NCI-H2081 (cell line): ENCODE measurements at places on chromosomes 12 and 14.

DNA sequence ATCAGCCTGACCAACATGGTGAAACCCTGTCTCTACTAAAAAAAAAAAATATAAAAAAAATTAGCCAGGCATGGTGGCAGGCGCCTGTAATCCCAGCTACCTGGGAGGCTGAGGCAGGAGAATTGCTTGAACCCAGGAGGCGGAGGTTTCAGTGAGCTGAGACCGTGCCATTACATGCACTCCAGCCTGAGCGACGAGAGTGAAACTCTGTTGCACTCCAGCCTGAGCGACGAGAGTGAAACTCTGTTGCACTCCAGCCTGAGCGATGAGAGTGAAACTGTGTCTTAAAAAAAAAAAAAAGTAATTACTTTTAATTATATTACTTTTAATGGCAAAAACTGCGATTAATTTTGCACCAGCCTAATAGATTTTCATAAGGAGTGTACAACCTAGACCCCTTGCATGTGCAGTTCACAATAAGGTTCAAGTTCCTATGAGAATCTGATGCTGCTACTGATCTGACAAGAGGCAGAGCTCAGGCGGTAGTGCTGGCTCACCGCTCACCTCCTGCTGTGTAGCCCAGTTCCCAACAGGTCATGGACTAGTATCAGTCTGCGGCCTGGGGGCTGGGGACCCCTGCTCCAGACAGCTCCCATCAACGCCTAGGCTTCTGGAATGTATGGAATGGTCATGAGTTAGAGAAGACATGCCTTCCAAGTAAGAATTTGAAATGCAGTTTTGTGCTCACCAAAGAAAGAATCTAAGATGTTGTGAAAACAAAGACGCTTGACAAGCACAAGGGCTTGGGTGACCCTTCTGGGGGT lies 10.1 kb downstream of the LTB4R start:
- no peak for DNase-seq

- DNase-seq = no peak
Observed at GRCh38 chr12:100258127-100258526, 8.8 kb downstream of the DEPDC4 start.

- DNase-seq = peak; percentile 3
Observed at GRCh38 chr14:22560662-22561365, 28.2 kb downstream of the DAD1 start.

DNA sequence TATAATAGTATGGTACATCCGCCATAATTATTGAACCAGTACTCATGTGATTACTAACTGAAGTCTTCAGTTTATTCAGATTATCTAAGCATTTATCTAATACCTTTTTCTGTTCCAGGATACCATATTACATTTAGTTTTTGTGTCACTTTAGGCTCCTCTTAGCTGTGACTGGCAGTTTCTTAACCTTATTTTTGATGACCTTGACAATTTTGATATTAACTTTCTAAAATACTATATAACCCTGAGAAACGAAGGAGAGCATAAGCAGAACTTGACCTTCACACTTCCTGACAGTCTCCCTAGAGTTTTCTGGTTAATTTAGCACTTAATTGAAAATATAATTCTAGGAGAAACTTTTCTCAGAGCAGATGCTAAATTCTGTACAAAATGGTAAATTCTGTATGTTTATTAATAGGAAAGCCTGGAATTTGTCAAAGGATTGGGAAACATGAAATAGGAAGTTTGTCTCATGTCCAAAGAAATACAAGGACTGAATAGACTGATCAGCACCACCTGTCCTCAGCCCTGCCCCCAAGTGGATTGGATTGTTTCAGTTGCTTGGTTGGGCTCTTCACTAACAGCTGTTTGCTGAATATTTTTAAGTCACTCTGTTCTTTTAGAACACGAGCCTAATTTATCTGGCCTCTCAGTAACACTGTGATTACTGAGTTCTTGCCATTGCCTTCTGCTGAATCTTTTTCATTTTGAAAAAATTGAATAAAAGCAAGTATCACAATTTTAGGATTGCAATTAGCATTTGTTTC lies 6.0 kb downstream of the BICDL1 start:
- DNase-seq = no peak

DNA sequence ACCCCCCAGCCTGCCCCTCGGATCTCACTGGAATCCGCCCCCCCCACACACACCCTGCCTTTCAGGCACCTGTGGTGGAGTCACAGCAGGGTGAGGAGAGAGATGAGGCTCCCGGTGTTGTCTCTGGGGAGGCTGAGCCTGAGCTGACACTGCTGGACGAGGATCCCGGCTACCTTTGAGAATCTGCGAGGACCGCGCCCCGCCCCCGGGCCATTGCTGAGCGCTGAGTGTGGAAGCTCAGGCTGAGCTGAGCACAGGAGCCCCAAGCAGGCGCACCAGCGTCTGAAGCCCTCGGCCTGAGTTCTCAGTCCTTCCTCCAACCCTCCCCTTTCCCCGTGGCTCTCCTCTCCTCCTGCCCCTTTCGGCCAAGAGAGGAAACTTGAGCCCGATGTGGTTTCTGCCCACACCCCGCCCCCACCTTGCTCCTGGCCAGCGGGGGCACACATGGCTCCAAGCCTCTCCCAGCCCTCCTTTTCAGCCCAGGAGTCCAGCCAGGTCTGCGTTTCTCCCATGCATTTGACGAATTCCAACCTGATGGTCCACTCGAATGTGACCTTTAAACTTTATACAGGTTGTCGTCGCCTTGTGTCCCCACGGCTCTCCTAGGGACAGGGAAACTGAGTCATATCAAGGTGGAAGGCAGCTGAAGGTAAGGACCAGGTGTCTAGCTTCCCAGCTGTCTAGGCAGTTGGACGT lies at the start of gene NFE2:
Gene NFE2, minus strand, starts transcription at position 284 of the 696 bp plus-strand sequence. CDS start 5,767 bp downstream, outside the sequence.
- no peak for DNase-seq

DNA sequence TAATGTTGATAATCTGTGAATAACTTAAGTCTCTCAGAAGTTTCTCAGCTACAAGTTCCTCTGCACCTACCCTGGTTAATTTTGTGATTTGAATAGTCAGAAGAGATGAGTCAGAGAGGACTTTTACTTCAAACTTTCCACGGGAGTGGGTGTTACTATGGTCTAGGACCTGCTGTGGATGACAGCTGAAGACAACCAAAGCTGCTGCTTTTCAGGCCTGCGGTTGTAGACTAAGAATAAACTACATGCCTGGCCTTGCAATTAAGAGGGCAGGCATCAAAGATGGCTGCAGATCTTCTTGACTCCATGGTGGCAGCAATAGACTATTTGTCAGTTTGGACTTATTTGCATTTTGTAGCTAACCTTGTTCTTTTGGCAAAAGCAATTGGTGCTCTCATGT lies 227.1 kb upstream of the KRR1 start:
- no peak for DNase-seq

GRCh38 chr14:34322940-34323418 lies 139.1 kb downstream of the SPTSSA start:
- DNase-seq = peak; percentile 66

DNA sequence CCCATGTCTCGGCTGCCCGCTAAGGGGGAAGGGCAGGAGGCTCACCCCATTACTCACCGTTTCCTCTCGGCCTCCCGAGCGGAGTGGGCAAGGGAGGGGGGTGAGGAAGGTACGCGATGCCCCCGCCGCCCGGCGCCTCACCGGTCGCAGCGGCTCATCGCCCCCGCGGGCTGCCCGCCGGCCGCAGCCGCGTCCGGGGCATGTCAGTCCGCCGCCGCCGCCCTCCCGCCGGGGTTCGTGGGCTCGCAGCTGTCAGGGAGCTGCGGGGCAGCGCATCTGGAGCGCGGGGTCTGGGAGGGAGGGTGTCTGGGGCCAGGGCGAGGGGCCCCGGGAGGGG lies 461 bp downstream of the SLC8A3 start:
- DNase-seq = no peak

- DNase-seq = no peak
Observed at GRCh38 chr12:599756-600155, 63.5 kb downstream of the NINJ2 start.

DNA sequence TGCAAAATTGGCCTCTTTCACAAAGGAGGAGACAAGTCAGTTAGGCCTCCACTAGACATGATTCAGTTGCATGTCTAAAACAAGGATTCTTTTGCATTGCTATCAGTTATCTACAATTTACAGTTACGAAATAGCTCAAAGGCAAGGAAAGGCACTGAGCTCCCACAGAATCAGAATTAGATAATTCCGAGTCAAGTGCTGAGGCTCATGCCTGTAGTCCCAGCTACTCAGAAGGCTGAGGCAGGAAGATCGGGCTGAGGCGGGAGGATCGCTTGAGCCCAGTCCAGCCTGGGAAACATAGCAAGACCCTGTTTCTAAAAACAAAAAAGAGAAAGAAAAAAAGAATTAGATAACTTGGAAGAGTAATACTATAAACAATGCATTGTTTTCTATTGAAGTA lies 12.3 kb upstream of the RTRAF start:
- DNase-seq = no peak

DNA sequence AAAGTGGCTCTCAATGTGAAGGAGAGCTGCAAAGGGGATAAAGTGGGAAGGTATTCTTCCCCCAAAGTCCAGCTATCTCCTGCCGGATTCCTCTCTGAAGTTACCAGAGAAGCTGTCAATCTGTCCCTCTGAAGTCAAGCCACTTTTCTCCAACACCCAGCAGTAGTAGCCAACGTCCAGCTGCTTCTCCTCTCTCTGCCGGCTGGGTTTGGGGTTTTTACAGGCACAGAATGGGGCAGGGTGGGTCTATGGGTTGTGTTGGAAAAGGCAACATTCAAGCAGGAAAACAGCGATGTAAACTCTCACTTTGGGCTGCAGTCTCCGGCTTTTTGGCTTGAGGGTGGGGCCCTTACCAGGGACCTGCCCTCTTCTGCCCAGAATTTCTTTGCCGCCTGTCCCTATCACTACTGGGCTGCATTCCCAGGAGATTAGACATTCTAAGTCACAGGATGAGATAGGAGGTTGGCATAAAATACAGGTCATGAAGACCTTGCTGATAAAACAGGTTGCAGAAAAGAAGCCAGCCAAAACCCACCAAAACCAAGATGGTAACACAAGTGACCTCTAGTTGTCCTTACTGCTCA lies 16.3 kb downstream of the CAPZA3 start:
- no peak for DNase-seq

DNA sequence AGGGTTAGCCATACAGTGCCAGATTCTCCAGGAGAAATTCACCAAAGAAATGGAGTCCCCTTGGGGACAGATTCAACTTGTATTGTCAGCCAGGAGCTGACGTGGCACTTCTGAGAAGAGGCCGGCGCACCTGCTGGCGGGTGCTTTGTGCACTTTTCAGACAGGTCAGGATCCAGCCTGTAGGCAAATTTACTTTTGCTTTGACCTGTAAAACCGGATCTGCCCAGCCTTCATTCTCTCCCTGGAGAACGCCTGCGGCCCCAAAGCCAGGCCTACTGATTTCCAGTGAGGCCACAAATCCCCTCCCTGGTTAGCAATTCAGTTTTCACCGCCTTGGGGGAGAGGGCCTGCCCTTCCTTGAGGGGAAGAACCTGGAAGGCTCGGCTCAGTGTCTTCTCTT lies 17.4 kb downstream of the P2RX4 start:
- no peak for DNase-seq

DNA sequence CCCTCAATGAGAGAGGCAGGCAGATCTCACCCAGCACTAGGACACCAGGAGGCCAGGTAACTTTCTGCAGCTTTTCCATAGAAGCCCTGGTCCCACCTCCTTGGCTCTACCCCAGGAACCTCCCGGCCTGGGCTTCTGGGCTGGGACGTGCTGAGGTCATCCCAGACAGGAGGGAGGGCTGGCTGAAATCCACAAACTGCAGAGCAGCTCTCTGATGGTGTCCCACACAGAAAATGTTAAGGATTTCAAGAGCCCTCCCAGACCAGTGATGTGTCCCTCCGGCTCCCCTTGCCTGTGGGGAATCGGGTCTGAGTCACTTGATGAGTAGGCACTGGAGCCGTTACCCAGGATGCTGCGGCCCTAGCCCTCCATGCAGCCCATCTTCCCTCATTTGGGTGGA lies 124.1 kb downstream of the ESRRB start:
- no peak for DNase-seq
